ENCODE measurements at places on chromosomes 6 and 20.

DNA sequence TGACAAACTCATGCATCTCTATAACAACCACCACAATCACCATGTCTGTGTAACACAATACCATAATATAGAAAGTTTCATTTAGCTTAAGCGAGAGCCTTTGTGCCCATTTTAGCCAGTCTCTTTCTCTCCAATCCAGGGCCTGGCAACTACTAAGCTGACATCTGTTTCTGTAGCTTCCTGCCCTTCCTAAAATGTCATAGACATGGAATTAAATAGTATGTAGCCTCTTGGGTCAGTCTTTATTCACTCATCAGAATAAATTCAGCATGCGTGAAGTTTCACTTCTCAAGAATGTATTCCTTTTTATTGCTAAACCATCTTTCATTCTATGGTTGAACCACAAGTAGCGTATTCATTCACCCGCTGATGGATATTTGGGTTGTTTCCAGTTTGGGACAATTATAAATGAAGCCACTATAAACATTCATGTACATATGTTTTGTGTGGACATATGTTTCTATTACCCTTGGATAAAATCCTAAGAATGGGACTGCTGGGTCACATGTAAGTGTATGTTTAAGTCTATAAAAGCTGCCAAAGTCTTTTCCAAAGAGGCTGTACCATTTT is 1.7 kb upstream of the TREM2 start:
- no peak for DNase-seq

DNA sequence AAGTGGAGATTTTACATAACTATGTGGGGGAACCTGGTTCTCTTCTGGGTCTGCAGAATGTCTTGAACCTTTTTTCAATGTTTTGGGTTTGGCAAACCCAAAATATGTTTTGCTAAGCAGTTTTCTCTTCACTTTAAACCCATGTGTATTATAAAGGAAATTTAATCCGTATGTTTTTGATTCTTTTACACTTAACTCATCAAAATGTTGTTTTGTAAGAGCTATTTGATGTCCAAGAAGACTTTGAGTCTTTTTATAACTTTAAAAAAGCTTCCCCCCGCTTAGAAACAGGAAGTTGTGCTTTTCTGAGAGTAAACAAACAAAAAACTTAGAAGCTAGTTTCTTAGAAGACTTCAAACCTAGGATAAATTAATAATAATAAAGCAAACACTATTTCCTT is 81.9 kb upstream of the CEP162 start:
- no peak for DNase-seq

DNA sequence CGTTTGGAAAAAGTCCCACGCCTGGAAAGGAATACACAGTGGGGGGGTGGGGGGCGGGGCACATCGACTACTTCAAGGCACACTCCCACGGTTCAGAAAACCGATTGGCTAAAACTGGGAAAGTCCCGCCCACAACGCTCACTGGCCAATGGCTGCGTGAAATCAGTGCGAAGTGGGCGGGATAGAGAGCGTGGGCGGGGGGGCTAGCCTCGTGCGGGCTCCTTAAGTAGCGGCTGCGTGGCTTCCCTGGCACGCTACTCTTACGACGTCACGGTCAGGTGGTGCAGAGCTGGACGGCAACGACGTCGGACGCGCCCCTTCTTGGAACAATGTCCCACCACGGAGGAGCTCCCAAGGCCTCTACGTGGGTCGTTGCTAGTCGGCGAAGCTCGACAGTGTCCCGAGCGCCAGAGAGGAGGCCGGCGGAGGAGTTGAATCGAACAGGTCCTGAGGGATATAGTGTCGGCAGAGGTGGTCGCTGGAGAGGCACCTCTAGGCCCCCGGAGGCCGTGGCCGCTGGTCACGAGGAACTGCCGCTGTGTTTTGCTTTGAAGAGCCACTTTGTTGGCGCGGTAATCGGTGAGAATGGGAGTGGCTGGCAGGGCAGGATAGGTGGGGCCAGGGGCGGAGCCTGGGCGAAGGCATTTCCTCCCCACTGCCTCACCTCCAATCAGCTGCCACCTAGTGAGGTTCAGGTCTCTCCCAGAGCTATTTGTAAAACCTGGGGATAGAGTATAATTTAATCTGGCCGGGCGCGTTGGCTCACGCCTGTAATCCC is at the start of gene DDX43:
TSS of gene DDX43 (plus strand) at position 252 of the 778 bp plus-strand sequence. CDS start at position 330, 78 bp downstream.
- DNase-seq: no peak

DNA sequence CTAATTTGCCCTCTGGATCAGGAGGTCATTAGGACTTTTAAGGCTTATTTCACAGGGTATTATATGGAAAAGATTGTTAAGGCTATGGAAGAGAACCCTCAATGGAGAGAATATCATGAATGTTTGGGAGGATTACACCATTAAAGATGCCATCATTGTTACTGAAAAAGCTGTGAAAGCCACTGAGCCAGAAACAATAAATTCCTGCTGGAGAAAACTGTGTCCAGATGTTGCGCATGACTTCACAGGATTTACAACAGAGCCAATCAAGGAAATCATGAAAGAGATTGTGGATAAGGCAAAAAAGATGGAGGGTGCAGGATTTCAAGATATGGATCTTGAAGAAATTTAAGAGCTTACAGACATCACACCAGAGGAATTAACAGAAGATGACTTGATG is 798.3 kb upstream of the SLC35B3 start:
- DNase-seq: no peak

- no peak for DNase-seq
Measured at GRCh38 chr20:62872862-62873261, 11.2 kb upstream of the TCFL5 start.

DNA sequence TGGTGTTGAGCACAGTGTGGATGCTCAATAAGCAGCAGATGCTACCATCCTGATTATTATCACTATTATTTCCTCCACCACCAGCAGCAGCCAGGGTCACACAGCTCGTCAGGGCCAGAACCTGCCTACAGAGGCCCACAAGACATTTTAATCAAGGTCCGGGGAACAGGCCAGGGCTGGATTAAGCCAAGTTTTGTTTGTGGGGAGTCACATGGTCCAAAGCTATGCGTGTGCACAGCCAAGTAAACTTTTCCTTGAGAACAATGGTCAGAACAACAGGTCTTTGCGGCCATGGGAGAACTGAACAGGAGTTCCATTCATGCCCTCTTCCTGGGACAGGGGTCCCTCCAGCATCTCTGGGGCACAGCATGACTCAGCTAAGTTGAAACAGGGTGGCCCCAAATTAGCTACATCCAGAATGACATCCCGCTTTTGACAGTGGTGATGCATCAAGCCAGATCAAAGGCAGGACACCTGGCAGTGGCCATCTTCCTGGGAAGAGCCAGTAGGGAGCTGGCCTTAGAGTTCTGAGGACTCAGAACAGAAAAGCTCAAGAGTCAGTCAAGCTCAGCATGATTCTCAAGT is 11.7 kb downstream of the SNTA1 start:
- no peak for DNase-seq

DNA sequence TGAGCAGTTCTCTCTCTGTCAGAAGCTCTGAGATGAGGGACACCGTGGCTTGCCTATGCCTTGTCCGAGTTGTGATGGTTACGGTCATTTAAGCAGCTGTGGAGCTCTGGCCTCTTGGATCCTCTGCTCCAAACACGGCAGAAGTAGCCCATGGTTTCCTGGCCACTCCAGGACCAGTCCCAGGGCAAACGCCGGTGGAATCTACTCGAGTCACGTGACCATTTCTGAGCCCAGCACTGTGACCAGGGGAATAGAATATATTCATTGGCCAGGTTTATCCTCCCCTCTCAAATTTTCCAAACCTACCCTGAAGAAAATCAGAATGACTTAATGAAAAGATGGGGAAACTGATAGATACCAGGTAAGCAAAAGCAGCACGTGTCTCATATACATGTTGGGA is 152.8 kb downstream of the TTLL2 start:
- no peak for DNase-seq

GRCh38 chr20:45994761-45995493 is 13.8 kb upstream of the MMP9 start:
- no peak for DNase-seq

- DNase-seq: no peak
Measured at GRCh38 chr6:167122041-167122826, 662 bp upstream of the CCR6 start.

DNA sequence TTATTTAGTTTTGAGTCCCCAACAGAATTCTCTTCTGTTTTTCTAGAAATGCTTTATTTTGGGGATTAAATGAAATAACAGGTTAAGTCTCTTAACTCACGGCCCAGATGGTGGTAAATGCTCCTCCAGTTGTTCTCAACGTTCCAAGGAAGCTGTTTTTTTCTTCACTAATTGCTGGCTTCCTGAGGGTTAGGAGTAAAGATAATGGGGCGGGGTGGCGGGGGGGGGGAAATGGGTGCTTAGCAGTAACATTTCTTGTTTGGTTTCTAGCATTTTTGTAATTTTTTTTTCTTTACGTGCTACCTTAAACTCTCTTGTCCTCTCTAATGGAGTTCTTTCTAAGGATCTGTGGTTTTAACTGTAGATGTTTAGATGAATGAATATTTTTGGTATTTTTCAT is 2.2 kb downstream of the SRSF3 start:
- DNase-seq: no peak

DNA sequence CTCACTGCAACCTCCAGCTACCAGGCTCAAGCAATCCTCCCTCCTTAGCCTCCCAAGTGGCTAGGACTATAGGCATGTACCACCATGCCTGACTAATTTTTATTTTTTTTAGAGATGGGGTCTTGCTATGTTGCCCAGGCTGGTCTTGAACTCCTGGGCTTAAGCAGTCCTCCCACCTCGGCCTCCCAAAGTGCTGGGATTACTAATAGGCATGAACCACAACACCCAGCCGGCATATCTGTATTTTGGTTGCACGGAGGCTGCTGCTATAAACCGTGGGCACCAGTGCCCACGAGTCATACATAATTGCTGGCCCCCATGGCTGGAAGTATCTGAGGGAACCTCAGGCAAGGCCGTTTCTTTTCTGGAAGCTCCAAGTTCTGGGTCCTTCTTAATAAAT is 18.3 kb upstream of the ADRM1 start:
- DNase-seq: no peak

GRCh38 chr6:46191961-46192360 is 21.2 kb upstream of the ENPP5 start:
- no peak for DNase-seq

DNA sequence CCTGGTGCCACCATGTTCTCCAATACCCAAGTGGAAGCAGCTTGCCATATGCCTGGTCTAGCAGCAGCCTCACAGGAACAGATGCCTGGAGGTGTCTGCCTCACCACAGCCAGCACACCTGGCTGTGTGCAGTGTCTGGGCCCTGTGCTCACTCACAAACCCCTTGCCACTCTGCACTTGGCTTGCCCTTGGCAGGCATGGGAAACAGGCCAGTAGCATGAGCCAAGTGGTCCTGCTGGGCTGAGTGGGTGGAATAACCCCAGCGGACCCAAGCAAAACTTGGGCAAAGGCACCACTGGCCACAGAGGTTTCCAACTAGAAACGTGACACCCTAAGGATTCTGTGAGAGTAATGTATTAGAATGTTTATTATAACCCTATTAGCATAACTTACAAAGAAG is 600.5 kb upstream of the GJE1 start:
- DNase-seq: no peak

DNA sequence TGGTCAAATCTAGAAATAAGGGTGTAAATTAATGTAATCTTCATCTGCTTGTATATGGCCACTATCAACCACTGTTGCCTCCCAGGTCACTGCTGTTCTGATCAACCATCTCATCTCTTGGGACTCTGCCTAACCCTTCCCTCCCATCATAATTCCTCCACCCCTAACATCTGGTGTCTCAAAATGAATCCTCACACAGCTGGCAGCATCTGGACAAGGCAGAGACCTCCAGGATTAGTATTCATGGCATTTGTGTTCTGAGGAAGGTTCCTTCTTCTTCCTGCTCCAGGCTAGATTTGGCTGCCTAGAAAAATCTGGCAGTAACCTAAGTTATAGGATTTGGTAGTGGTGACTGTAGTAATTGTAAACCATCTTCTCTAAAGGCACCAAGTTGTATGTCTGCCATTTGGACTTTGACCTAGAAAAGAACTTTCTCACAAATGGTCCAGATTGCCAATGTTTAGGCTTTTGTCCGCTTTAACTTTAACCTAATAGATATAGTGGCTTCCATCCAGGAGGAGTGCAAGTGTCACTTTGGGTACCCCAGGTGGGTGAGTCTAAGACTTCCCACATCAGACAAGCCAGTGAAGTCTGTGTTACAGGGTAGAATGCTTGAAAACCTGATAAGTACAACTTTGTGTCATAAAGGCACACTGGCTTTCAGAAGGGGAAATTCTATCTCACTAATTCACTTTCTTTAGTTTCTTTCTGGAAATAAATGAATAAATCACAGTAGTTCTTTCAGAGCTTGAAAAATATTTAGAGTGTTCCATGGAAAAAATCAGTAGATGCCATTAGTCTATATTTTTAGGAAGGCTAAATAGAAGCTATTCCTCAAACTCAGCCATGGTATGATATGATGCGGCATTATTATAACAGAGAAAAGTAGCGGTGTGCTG is 3.0 kb upstream of the PHACTR2 start:
- DNase-seq: no peak

- DNase-seq: no peak
Measured at GRCh38 chr6:34248198-34248726, 544 bp downstream of the SMIM29 start.

DNA sequence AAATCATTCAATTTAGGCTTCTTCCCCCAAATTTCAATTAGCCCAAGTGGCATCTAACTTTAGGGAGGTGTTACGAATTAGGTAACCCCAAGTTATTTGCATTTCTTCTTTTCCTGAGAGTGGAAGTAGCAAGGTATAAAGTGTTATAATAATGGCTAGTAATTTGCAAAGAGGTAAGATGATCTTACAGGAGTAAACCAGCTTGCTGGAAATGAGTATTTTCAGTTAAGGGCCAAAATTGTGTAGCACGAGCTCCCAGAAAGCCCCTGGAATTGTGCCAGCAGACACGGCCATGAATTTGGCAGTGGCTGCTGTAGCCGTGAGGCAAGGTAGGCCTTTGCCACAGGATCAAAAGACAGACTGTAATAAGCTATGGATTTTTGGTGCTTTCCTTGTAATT is 38.0 kb downstream of the CITED2 start:
- DNase-seq: no peak

GRCh38 chr6:134165561-134166201 is 113.3 kb upstream of the SLC2A12 start:
- DNase-seq: no peak

DNA sequence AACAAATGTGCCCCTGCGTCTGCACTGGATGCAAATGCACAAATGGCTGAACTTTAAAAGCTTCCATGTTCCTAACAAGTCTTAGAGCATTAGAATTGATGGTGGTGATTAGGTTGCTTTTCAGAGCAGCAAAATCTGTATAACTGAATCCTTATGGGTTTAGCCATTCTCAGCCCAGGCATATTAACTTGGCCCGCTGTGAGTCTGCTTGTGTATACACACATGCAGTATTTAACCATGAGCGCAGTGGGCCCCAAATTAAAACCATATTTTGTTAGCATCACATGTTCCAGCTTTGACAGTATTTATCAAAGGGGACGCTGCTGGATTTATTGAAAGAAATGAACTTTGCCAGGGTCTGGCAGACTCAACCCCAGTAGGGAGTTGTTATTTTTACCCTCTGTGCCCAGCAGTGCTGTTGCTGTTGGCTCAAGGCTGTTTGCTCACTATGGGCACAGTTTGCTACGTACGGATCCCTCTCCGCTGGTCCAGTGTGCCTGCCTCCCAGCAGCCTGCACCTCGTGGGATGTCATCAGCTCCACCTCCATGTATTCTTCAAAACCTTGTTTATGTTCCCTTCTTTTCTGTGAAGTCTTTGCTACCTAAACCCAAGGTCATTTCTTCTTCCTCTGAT is 144.7 kb downstream of the QRSL1 start:
- DNase-seq: no peak
